Smooth muscle cell of the brain vasculature (primary cell): ENCODE measurements at places on chromosomes 4 and X.
A peak's percentile ranks its signal among the peaks of the same experiment; 100 is the strongest.

GRCh38 chr4:7823416-7823824 is 116.2 kb downstream of the AFAP1 start:
- no peak for DNase-seq

DNA sequence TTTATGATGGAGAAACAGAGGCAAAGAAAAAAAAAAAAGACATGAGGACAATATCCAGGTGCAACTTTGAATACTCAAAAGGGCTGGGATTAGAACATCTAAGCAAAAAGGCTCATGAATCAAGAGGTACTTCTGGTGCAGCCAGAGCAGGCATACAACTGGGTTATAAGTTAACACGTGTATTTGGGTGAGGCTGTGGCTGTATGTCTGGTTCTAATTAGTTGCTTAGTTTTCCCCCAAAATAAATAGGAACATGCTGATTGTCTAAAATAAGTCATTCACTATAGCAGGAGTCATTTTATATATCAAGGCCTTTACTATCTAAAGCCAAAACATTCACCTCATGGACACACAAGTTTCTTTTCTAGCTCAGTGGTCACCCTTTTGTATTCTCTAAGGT is 20.2 kb downstream of the NHS start:
- no peak for DNase-seq

GRCh38 chr4:113582737-113583136 is 178.8 kb downstream of the CAMK2D start:
- DNase-seq, result no peak

DNA sequence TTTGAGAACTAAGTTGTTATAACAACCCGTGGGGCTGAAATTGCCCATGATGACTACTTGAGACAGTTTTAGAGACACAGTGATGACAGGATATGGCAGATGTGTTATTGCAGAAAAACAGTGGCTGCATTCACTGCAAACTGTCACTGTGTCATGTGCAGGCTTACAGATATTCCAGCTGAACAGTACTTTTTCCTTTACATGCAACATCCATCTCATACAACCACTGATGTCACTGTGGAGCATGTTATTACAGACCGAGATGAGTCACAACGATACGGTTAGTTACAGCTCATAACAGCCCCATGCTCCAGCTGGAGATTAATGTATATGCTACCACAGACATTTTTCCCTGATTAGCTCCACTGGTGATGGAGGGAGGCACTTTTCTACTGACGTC is 207.4 kb downstream of the TMA16 start:
- no peak for DNase-seq

- DNase-seq, result no peak
These were observed 2.6 kb downstream of the UNC5C start for GRCh38 chr4:95546221-95546620.

DNA sequence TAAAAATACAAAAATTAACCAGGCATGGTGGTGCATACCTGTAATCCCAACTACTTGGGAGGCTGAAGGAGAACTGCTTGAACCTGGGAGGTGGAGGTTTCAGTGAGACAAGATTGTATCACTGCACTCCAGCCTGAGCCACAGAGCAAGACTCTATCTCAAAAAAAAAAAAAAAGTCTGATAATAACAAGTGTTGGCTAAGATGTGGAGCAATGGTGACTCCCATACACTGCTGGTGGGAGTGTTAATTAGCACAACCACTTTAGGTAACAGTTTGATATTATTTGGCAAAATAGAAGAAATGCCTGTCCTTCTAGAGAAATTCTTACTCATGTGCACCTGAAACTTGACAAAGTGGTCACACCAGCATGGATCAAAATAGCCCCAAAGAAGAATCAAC is 106.2 kb upstream of the SLC34A2 start:
- DNase-seq, result no peak

GRCh38 chrX:141405853-141406492 is 163.7 kb upstream of the SPANXC start:
- DNase-seq, result no peak

DNA sequence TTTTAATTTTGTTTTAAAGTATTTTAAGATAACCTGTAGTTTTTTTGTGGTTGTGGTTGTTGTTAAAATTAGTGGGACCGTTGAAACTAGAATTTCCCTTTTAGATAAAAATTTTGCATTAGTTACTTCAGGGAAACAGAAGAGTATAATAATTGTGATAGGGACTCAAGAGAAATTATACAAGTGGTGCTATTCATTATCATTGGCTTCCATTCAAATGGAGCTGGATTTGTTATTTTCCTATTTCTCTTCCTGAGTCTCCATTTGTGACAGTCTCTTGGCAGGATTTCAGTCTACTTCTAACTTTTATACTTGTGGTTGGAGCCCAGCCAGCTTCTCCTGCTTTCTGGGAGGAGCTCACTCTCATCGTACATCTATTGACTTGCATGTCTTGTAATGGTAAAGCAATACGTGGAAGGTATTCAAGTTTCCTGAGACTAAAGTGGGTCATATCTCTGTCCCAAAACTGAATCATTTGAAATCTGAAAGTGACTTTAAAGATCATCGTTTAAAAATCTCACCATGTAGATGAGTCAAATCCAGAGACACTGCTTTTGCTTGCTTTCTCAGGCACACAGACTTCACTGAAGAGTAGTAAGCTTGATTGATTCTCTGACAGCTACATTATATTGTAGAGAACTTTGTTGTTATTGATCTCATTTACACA is 155.8 kb downstream of the RPA4 start:
- no peak for DNase-seq

DNA sequence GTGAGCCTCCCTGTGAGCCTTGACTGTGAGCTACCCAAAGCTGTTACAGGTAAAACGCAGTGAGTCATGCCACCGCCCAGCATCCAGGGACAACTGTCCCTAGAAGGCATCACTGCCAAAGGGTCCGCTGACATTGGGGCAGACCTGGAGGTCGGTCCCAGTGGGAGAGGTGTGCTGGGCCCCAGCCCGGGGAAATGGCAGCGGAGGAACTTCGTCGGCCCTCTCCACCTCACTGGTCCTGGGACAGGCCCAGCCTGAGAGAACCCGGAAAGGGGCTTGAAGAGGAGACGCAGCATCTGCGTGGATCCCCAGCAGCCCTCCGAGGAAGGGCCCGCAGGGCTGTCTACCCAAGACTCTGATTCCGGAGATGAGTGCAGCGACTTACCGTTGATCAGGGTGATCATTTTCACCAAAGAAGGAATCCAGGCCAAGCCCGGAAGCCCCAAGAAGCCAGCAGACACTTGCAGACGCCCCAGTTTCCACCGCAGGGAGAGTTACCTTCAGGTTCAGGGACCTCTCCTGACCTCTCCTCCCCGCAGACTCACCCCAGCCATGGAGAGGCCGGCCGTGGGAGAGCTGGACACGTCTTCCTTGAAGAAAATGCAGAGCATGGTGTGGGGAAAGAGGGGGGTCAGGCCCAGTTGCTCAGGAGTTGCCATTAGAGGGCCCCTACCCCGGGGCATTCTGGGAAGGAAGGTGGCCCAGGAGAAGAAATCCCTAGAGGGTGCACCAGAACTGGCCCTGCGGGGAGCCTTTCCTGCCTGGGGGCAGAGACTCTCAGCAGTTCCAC is 51.2 kb downstream of the CXorf49B start:
- DNase-seq, result no peak

- no peak for DNase-seq
These were observed 70.8 kb downstream of the STIM2 start for GRCh38 chr4:26931451-26931850.

DNA sequence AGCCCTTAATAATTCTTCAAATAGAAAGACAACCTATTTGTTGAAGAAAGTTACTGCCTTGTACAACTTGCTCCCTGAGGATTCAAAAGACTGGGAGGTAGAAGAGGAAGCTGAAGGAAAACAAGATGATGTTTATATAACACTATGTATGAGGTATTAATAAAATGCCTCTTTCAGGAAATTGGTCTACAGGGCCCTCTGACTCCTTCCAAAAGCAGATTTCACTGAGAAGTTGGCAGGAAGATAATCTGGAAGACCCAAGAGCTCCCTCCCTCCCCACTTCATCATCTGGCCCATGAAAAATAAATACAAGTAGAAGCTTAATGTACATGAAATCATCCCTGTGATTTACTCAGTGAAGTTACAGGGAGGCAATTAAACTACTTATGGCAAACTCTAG is 107.5 kb upstream of the MAGEC2 start:
- DNase-seq, result no peak

GRCh38 chr4:6452897-6453687 is 19.3 kb downstream of the PPP2R2C start:
- no peak for DNase-seq

GRCh38 chr4:114998316-114998715 is 115.1 kb downstream of the NDST4 start:
- peak; percentile 67 for DNase-seq

- DNase-seq, result no peak
These were observed 64.7 kb downstream of the ANTXR2 start for GRCh38 chr4:80008351-80008750.

GRCh38 chr4:8722556-8722955 is 130.0 kb downstream of the CPZ start:
- DNase-seq, result no peak

DNA sequence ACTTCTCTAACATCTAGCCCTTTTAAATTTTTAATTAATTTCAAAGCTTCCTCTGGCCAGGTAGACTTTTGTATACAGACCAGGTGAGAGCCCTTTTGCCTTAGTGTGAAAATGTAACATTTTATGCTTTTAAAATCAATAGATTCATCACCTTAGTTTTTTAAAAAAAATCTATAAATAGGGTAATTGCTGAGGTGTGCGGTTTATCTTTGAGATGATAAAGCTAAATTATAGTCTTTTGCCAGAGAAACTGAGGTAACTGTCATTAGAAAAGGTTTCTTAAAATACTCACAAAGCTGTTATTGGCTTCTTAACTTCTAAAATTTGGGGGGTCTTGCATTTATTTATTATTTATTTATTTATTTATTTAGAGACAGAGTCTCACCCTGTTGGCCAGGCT is 62.9 kb downstream of the NELFA start:
- DNase-seq, result no peak

DNA sequence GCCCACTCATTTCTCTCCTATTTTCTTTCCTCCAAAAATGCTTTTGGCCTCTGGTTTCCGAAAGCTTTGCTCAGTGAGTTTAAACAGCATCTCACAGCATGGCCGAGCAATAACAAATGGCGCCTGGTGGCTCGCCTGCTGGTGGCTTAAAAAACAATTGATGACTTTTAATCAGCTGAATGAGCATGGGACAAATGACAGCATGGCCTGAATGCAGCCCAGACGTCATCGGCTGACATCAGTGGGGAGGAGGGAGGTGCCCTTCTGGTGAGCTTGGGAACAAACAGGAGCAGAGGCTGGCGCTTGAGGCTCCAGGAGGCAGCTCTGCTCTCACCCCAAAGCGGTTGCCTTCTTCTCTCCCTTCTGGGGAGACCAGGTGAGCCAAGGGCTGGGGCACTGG is 286.4 kb downstream of the BCOR start:
- no peak for DNase-seq

GRCh38 chr4:147960971-147961370 is 229.1 kb downstream of the ARHGAP10 start:
- DNase-seq, result no peak

DNA sequence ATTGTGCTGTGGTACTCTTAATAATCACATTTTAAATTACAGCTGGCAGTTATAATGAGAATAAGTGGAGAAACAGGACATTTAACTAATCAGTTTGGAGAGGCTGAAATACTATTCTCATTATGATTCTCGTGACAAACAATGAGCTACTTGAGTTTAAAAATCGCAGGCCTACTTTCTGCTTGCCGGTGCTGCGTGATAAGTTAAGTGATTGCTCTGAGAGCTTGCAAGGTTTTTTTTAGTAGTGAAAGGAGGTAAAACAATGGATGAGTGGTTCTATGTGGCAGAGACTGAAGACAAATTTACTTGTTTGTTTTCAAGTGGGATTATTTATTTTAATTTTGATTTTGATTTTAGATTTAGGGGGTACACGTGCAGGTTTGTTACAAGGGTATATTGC is 114.0 kb downstream of the RAPGEF2 start:
- DNase-seq, result no peak

DNA sequence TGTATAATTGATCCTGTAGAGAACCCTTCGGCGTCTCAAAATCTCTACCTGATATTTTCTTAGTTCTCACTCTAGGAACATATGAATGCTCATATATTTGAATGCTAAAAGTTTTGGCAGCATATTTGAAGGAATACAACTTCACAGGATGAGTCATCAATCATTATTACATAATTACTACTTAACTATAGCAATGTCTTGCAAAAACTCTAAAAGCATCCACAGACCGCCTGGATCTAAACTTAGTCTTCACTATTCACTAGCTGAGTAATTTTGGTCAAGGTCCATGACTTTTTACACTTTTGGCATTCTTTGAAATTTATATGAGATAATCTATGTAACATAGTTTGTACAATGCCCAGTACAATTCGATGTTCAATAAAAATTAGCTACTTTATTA is 194.7 kb downstream of the DTHD1 start:
- no peak for DNase-seq

DNA sequence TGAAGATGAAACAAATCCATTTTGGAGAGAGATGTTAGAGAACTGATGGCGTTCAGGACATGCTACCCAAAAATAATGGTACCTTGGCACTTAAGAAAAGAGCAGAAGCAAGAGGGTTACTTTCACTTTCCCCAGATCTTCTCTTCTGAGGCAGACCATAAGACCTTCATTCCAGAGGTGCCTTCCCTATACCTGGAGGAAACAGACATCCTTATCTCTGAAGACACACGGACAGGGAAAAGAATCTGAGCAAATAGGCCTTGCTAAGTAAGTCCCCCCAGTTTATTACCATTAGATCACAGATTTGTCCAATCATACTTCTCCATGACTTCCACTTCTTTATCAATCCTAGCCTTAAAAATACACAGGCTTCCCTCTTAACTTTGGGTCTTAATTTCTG is 2.0 kb upstream of the FGF2 start:
- no peak for DNase-seq

- peak; percentile 32 for DNase-seq
These were observed 41.4 kb downstream of the GUCY2F start for GRCh38 chrX:109440475-109440874.

DNA sequence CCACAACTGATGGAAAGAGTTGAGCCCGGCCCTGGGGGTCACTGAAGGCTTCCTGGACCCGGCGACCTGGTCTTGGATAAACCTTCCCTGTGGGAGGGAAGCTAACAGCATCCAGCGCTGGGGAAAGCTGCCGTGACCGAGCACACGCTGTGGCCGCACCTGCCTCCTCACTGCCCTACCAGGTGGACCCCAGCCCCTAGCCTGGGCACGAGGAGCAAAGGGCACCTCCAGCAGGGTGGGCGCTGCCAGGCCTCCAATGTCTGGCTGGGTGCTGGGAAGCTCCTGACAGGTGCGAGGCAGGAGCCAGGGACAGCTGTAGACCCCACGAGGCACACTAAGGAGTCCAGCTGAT is 7.9 kb downstream of the TADA2B start:
- no peak for DNase-seq

- DNase-seq, result no peak
These were observed 222.7 kb upstream of the LNX1 start for GRCh38 chr4:53813998-53814397.

DNA sequence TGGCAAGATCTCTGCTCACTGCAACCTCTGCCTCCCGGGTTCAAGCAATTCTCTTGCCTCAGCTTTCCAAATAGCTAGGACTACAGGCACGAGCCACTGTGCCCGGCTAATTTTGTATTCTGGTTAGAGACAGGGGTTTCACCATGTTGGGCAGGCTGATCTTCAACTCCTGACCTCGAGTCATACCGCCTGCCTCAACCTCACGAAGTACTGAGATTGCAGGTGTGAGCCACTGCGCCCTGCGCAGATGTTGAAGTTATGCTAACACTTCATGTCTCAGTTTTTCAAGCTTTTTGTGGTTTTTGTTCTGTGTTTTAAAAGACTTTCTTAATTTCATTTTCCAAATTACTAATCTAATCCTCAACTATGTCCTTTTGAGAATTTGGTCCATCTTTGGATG is 154.4 kb upstream of the TLL1 start:
- DNase-seq, result no peak

GRCh38 chrX:110541266-110541665 is 182.6 kb downstream of the RTL9 start:
- no peak for DNase-seq
